ENCODE measurements at places on chromosomes 16 and 17. TPM values are rescaled to one million over a fixed set of nuclear protein-coding genes. Genes with fewer than 3 reads are reported as not detected.

Gene SBK1
- total RNA-seq, result 2.4 TPM

- no peaks in the 10 kb centered on the region for H3K4me1 ChIP-seq
- no peaks in the 10 kb centered on the region for H3K36me3 ChIP-seq
- H3K4me3 ChIP-seq, result no peak overlapping the region
These were observed 193.2 kb upstream of the MPHOSPH6 start for GRCh38 chr16:82363026-82363816.

GRCh38 chr17:56742601-56743000 lies 91.1 kb downstream of the C17orf67 start:
- H3K27ac ChIP-seq, result no peak overlapping the region
- H3K4me1 ChIP-seq, result no peaks in the 10 kb centered on the region
- no peak for DNase-seq
- no peaks in the 10 kb centered on the region for H3K27me3 ChIP-seq
- H3K4me3 ChIP-seq, result no peak overlapping the region
- no peaks in the 10 kb centered on the region for H3K36me3 ChIP-seq

GRCh38 chr16:592518-593306 lies 2.8 kb downstream of the RAB40C start:
- no peaks in the 10 kb centered on the region for H3K36me3 ChIP-seq
- H3K4me1 ChIP-seq, result peaks cover 26% of the 10 kb centered on the region
- peak overlapping the region; percentile 18 for H3K27ac ChIP-seq

GRCh38 chr17:50866950-50867362 lies 802 bp upstream of the TOB1 start:
- H3K4me1 ChIP-seq, result peaks cover 29% of the 10 kb centered on the region
- H3K27me3 ChIP-seq, result no peaks in the 10 kb centered on the region
- peak overlapping the region; percentile 99 for H3K27ac ChIP-seq
- peaks cover 18% of the 10 kb centered on the region for H3K36me3 ChIP-seq
- peak overlapping the region; percentile 96 for H3K4me3 ChIP-seq

DNA sequence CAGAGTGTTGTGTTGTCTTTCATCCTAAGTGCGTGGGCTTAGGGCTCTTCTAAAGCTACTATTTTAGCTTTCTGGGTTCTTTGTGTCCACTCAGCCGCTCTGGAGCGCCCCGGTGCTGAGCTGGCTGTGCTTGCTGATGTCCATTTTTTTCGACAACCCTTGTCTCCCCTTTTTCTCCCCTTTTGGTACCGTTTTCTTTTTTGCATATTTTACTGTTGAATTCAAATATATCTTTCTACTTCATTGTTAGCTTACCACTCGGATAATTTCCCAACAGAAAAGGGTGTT lies 1.2 kb downstream of the SRRM2 start:
- no peaks in the 10 kb centered on the region for H3K27me3 ChIP-seq
- H3K4me1 ChIP-seq, result peaks cover 20% of the 10 kb centered on the region
- peaks cover 22% of the 10 kb centered on the region for H3K36me3 ChIP-seq
- peak overlapping the region; percentile 84 for H3K4me3 ChIP-seq

DNA sequence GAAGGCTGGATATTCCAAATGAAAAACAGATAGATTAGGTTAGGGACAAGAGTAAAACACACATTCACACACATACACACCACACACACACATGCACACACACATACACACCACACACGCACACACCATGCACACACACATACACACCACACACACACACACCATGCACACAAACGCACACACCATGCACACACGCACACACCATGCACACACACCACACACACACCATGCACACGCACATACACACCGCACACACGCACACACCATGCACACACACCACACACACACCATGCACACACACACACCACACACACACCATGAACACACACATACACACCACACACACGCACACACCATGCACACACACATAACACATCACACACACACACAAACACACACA lies 203.7 kb upstream of the ZFHX3 start:
- H3K36me3 ChIP-seq, result no peaks in the 10 kb centered on the region
- H3K27me3 ChIP-seq, result no peaks in the 10 kb centered on the region
- DNase-seq, result no peak
- H3K4me1 ChIP-seq, result no peaks in the 10 kb centered on the region
- no peak overlapping the region for H3K27ac ChIP-seq
- no peak overlapping the region for H3K4me3 ChIP-seq

- H3K4me1 ChIP-seq, result no peaks in the 10 kb centered on the region
- no peak for DNase-seq
- H3K36me3 ChIP-seq, result no peaks in the 10 kb centered on the region
- no peaks in the 10 kb centered on the region for H3K27me3 ChIP-seq
- no peak overlapping the region for H3K4me3 ChIP-seq
These were observed 72.6 kb downstream of the CLEC16A start for GRCh38 chr16:11016993-11017392.

- no peak overlapping the region for H3K4me3 ChIP-seq
- peaks cover 2% of the 10 kb centered on the region for H3K36me3 ChIP-seq
- H3K4me1 ChIP-seq, result peaks cover 32% of the 10 kb centered on the region
- no peak for DNase-seq
- no peaks in the 10 kb centered on the region for H3K27me3 ChIP-seq
These were observed 4.8 kb upstream of the MT2A start for GRCh38 chr16:56603589-56603988.

DNA sequence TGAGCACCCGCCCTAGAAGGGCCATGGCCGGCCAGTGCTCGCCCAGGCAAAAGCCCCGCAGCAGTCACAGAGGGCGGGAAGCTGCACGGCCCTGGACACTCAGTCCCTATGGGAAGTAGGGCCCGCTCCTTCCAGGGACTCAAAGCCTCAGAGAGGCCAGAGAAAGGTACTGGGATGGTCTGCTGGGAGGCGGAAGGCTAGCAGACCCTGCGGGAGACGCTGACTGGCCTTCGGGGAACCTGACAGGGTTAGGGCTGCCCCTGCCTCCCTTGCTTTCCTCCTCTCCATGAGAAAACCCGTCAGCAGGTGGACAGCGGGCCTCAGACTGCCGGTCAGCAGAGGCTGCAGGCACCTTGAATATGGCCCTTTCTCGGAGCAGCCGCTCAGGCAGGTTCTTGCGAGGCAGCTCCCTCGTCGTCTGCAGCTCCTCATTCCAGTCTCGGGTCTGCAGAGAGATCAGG lies 11.5 kb downstream of the CLUH start:
- DNase-seq, result no peak
- no peaks in the 10 kb centered on the region for H3K27me3 ChIP-seq
- H3K36me3 ChIP-seq, result 0 out of 2 replicates have a peak, but pooled peaks cover 3% of the 10 kb centered on the region
- H3K27ac ChIP-seq, result no peak overlapping the region
- H3K4me3 ChIP-seq, result no peak overlapping the region
- no peaks in the 10 kb centered on the region for H3K4me1 ChIP-seq

DNA sequence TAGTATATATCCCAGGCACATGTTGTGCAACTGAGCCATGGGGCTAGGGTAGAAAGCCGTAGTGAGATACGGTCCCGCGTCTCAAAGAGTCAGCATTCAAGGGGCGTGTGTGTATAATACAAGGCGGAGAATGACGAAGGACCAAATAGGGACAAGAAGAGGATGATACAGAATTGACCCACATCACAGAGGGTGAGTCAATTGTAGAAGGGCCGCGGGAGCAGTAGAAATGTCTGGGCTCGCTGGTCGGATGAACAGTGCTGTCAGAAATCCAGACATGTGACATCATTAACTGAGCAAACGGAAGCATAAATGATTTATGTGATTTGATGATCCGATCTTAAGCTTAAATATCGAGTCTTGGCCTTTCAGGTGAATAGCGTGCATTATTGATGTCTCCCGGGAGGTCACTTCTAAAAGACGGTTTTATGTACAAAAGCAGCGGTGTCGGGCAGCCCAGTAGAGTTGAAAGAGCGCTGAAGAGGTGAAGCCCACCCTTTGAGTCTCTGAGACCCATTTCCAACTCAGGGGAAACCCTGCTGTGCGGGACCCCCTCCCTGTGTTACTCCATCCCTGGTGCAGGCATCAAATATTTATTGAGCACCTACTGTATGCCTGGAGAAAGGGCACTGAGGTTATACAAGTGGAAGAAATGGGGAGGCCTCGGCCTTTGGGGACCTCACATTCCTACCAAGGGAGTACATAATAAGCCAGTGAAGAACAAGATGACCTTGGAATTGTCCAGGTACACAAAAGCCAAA lies 45.1 kb downstream of the ATP2C2 start:
- H3K27me3 ChIP-seq, result no peaks in the 10 kb centered on the region
- H3K36me3 ChIP-seq, result no peaks in the 10 kb centered on the region
- H3K4me1 ChIP-seq, result no peaks in the 10 kb centered on the region

DNA sequence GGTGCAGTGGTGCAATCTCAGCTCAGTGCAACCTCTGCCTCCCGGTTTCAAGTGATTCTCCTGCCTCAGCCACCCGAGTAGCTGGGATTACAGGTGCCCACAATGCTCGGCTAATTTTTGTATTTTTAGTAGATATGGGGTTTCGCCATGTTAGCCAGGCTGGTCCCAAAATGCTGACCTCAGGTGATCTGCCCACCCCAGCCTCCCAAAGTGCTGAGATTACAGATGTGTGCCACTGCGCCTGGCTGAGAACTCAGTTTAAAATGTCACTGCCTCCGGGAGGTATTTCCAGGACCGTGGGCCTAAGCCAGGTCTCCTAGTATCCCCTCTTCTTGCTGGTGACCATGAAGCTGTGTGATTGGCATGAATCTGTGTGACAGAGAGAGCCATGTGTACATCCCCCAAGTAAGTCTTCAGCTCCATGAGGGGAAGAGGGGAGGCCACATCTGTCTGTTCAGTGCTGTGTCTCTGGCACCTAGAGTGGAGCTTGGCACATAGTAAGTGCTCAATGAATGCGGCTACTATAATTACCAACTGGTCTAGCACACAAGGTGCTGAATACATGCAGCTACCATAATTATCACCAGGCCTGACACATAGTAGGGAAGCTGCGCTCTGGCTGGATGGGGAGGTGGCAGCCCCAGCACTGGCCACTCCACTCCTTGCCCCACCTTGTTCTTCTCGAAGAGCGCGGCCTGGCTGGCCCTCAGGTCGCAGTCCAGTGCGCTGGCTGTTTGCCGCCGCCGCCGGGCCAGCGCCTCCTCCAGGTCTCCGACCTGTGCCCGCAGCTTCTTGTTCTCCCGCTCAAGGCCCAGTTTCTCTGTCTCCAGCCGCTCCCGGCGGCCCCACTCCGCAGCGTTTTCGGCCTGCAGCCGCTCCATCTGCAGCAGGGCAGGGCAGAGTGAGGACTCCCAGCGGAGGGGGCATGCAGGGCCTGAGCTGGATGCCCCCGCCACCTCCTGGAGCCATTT lies 18.7 kb downstream of the CCDC102A start:
- H3K4me3 ChIP-seq, result no peak overlapping the region
- no peaks in the 10 kb centered on the region for H3K36me3 ChIP-seq
- DNase-seq, result no peak
- H3K27me3 ChIP-seq, result no peaks in the 10 kb centered on the region

Gene CACNG4
- total RNA-seq, result 40.3 TPM

- DNase-seq, result no peak
- no peak overlapping the region for H3K4me3 ChIP-seq
- H3K27me3 ChIP-seq, result no peaks in the 10 kb centered on the region
- peak overlapping the region; percentile 73 for H3K27ac ChIP-seq
- H3K4me1 ChIP-seq, result peaks cover 33% of the 10 kb centered on the region
- peaks cover 6% of the 10 kb centered on the region for H3K36me3 ChIP-seq
These were observed 44.1 kb downstream of the COG7 start for GRCh38 chr16:23408823-23409298.

Gene BIRC5
- total RNA-seq, result 119 TPM

Gene DHRS7C
- not detected for total RNA-seq

Gene ACSM5
- 0.21 TPM for total RNA-seq

DNA sequence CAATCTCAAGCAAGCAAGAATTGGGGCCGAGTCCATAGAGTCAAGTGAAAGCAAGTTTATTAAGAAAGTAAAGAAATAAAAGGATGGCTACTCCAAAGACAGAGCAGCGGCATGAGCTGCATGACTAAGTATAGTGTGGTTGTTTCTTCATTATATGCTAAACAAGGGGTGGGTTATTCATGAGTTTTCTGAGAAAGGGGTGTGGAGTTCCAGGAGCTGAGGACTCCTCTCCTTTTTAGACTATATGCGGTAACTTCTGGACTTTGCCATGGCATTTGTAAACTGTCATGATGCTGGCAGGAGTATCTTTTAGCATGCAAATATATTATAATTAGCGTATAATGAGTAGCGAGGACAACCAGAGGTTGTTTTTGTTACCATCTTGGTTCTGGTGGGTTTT lies 819.9 kb downstream of the KCNJ2 start:
- H3K27me3 ChIP-seq, result no peaks in the 10 kb centered on the region
- DNase-seq, result no peak
- H3K4me3 ChIP-seq, result no peak overlapping the region
- H3K4me1 ChIP-seq, result no peaks in the 10 kb centered on the region
- no peak overlapping the region for H3K27ac ChIP-seq

DNA sequence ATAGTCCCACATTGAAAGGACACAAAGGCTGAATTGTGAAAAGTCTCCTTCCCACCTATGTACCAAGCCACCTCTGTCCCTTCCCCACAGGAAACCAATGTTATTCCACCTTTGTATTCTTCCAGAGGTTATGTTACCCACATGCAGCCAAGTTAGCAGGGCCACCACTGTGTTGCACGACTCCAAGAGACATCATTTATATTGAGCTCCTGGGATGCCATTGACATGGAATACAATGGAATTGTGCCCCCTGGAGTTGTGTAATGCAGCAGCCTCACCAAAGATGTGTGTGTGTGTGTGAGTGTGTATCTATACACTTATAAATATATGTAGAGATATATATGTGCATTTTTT lies 21.6 kb upstream of the MSI2 start:
- no peaks in the 10 kb centered on the region for H3K27me3 ChIP-seq
- H3K4me3 ChIP-seq, result no peak overlapping the region
- DNase-seq, result no peak
- no peaks in the 10 kb centered on the region for H3K36me3 ChIP-seq
- no peak overlapping the region for H3K27ac ChIP-seq

Gene NAGLU
- total RNA-seq, result 33.5 TPM

GRCh38 chr17:12898110-12898509 lies 108.8 kb downstream of the ARHGAP44 start:
- H3K4me1 ChIP-seq, result no peaks in the 10 kb centered on the region
- H3K4me3 ChIP-seq, result no peak overlapping the region
- no peaks in the 10 kb centered on the region for H3K36me3 ChIP-seq
- no peaks in the 10 kb centered on the region for H3K27me3 ChIP-seq
- DNase-seq, result no peak
- H3K27ac ChIP-seq, result no peak overlapping the region

- H3K4me1 ChIP-seq, result peaks cover 2% of the 10 kb centered on the region
- H3K36me3 ChIP-seq, result no peaks in the 10 kb centered on the region
- H3K4me3 ChIP-seq, result no peak overlapping the region
- no peak for DNase-seq
- H3K27ac ChIP-seq, result no peak overlapping the region
These were observed 7.1 kb upstream of the BAIAP3 start for GRCh38 chr16:1326391-1326790.

- H3K27ac ChIP-seq, result no peak overlapping the region
- no peak for DNase-seq
- H3K4me1 ChIP-seq, result peaks cover 11% of the 10 kb centered on the region
- H3K36me3 ChIP-seq, result no peaks in the 10 kb centered on the region
These were observed 1.5 kb downstream of the ZNF319 start for GRCh38 chr16:57998992-57999365.

GRCh38 chr17:31373150-31374093 lies 18.1 kb upstream of the RAB11FIP4 start:
- H3K27ac ChIP-seq, result no peak overlapping the region
- no peaks in the 10 kb centered on the region for H3K4me1 ChIP-seq
- no peak overlapping the region for H3K4me3 ChIP-seq
- DNase-seq, result peak; percentile 20
- peaks cover 21% of the 10 kb centered on the region for H3K36me3 ChIP-seq
- H3K27me3 ChIP-seq, result no peaks in the 10 kb centered on the region

Gene ADAD2
- total RNA-seq, result not detected
